ENCODE measurements at places on chromosomes 2 and 18.

GRCh38 chr2:1153920-1154319 lies 203.3 kb downstream of the SNTG2 start:
- DNase-seq, result no peak

DNA sequence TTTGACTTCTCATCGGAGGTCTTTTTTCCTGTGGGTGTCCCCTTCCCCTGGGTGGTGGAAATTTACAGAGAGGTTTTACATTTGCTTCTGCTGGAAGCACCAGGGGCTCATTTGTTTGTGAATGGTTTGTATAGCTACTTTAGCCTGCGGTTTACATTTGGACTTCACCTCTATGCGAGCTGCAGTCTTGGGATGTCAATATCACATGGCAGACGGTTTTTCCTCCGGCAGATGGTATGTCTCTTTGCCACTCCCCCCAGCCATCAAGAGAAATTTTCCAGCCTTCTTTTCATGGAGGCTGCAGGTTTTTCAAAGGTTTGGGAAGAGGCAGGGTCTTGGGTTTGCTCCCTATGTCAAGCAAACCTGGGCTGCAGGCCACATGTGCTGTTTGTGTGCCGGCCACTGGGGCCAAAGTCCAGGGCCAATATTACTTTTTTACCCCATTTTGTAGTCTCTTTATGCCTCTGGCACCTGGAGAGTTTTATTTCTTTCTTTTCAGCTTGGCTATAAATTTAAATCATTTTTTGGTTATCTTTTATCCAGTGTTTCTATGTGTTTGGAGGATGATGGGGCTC lies 23.9 kb upstream of the BOD1L2 start:
- no peak for DNase-seq

DNA sequence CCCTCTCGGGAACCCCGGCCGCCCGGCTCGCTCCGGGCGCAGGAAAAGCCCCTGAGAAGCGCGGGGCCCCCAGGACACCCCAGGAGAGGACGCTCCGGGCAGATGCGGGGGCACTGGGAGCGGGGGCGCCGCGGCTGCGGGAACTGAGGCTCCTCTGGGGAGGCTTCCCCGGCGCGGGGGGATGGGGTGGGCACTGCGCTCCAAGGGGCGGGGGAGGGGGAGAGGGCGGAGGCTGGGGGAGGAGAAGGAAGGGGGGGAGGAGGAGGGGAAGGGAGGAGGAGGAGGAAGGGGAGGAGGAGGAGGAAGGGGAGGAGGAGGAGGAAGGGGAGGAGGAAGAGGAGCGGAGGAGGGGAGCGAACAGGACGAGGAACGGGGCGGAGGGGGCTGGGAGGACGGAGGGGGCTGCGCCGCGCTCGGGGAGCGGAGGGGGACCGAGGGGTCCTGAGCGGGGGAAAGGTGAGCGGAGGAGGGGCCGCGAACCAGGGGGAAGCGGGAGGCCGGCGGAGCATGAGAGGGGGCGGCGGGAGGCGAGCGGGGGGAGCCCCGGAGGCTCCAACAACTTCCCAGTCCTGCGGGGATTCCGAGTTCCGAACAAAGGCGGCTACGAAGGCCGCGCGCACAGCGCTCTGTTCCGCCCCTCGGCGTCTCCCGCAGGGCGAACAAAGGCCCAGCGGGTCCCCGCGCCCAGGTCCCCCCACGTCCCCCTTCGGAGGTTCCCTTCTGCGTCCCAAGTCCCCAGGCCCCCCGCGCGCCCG lies 742 bp downstream of the PXDN start:
- DNase-seq, result no peak

GRCh38 chr2:86253424-86253823 lies 54.2 kb downstream of the MRPL35 start:
- DNase-seq, result no peak

- DNase-seq, result no peak
Observed at GRCh38 chr18:7908681-7909299, 341.7 kb downstream of the PTPRM start.

DNA sequence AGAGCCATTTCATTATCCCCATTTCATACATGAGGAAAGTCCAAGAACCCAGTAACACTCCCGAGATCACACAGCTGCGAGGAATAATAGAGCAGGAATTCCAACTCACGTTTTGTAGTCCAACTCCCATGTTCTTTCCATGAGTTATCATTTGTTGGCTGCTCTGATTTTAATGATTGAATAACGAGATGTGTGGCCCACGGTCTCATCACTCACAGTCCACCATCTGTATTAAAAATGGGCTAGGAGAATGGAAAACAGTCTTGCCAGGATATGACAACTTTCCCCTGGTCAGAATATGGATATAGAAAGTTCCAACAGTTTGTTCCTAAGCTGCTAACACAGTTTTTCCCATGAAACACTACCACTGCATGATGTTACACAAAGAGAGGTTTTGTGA lies 147.5 kb downstream of the METTL4 start:
- DNase-seq, result no peak

All from HTR-8/SVneo (cell line).